Endothelial cell of umbilical vein (primary cell): ENCODE measurements at places on chromosomes 2 and 18. TPM values are rescaled to one million over a fixed set of nuclear protein-coding genes. Genes with fewer than 3 reads are reported as not detected.
A peak's percentile ranks its signal among the peaks of the same experiment; 100 is the strongest.

DNA sequence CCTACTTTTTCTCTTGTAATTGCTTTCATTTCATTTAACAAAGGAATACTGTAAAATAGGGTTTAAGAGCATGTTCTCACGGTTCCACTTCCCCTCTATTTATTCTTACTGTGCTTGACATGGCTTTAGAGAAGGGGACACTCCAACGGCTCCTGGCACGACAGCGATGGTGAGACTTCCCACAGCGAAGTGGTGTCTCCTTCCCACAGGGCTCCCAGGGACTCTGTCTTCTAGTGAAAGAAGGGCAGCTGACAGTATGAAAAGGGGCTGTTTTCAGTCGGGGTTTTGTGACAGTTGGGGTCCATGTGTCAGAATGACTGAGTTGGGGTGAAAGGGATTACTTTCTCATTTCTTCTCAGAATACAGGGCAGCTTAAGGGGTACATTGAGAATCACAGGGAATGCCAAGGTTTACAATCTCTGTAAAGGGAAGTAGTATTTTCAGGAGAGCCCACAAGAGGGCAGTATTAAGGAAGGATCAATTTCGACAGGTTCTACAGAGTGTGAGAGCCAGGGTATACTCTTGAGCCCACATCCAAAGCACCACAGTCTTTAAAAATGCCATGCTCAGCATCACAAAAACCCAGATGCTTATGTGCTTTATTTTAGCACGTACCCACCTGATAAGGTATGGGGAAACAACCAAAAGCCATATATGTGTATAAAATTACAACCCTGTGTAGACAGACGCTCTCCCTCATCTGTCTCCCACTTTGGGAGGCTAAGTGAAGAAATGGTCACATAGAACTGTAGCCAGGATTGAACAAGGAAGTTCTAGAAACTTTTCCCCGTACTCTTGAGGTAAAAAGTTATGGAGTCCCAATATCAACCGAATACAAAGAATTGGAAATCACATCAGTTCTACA is 31.3 kb upstream of the RAPGEF4 start:
- no peak overlapping the region for H3K4me3 ChIP-seq
- H3K27me3 ChIP-seq, result no peaks in the 10 kb centered on the region
- DNase-seq, result peak; percentile 34

DNA sequence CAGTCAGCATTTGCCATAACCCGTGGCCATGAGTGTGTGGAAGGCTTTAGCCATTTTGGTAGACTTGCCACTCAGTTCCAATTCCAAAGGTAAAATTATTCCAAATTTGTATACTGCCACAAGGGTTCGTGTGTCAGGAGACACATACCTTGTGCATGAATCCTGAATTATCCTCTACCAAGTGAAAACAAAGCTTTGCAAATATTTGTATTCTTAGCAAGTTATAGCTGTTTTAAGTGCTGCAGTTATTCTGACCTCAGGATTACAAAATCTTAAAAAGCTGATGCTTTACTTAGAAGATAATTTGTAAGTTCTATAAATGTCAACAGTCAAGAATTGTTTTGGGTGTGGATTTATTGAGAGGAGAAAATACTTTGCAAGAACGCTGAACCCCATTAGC is 100.6 kb downstream of the ANTXR1 start:
- no peaks in the 10 kb centered on the region for H3K4me1 ChIP-seq
- no peak overlapping the region for H3K4me3 ChIP-seq
- H3K27ac ChIP-seq, result no peak overlapping the region
- H3K27me3 ChIP-seq, result no peaks in the 10 kb centered on the region
- no peak for DNase-seq

- no peak overlapping the region for H3K27ac ChIP-seq
- H3K36me3 ChIP-seq, result no peaks in the 10 kb centered on the region
- H3K4me1 ChIP-seq, result no peaks in the 10 kb centered on the region
- no peaks in the 10 kb centered on the region for H3K27me3 ChIP-seq
- no peak overlapping the region for H3K4me3 ChIP-seq
- DNase-seq, result no peak
Measured at GRCh38 chr18:45136381-45137086, 455.8 kb downstream of the SETBP1 start.

- H3K4me3 ChIP-seq, result no peak overlapping the region
- H3K36me3 ChIP-seq, result no peaks in the 10 kb centered on the region
- H3K4me1 ChIP-seq, result no peaks in the 10 kb centered on the region
- DNase-seq, result no peak
- no peak overlapping the region for H3K27ac ChIP-seq
Measured at GRCh38 chr2:25386971-25387875, 45.5 kb upstream of the DNMT3A start.

SLC14A1 gene
- total RNA-seq, result not detected in 2 replicates

PAIP2B gene
- total RNA-seq, result 0.58 and 0.62 TPM in 2 replicates

CRACDL gene
- total RNA-seq, result 3.8 and 6.3 TPM in 2 replicates

- peaks cover 9% of the 10 kb centered on the region for H3K4me1 ChIP-seq
- H3K27me3 ChIP-seq, result no peaks in the 10 kb centered on the region
- no peaks in the 10 kb centered on the region for H3K36me3 ChIP-seq
- H3K27ac ChIP-seq, result no peak overlapping the region
Measured at GRCh38 chr2:233244818-233245217, 6.7 kb upstream of the ATG16L1 start.

DNA sequence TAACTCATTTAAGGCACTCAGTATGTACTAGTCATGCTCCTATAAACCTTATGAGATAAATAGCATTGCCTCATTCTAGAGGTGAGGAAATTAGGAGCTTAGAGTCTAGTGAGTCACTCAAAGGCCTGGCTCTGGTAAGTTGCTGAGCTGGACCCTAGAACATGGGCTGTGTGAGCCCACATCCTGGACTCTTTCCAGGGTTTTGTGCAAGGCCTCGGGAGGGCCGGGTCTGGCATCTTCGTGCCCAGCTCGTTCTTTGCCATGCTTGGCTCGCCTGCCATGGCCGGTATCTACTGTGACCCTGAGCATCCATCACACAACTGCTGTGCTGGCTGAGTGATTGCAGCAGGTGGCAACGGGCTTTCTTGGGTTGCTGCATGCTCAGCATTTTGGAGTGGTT is 168.0 kb downstream of the LPIN1 start:
- DNase-seq, result no peak
- no peak overlapping the region for H3K4me3 ChIP-seq
- H3K27me3 ChIP-seq, result no peaks in the 10 kb centered on the region
- no peaks in the 10 kb centered on the region for H3K36me3 ChIP-seq

GRCh38 chr2:152037743-152038435 is 61.0 kb downstream of the CACNB4 start:
- H3K27me3 ChIP-seq, result peaks cover 4% of the 10 kb centered on the region
- no peak overlapping the region for H3K27ac ChIP-seq
- H3K4me1 ChIP-seq, result peaks cover 3% of the 10 kb centered on the region
- H3K4me3 ChIP-seq, result no peak overlapping the region

SPP2 gene
- total RNA-seq, result not detected in 2 replicates

GRCh38 chr2:177265824-177266817 is 1.6 kb upstream of the NFE2L2 start:
- H3K27ac ChIP-seq, result peak overlapping the region; percentile 94
- DNase-seq, result peak; percentile 43
- H3K27me3 ChIP-seq, result no peaks in the 10 kb centered on the region
- peak overlapping the region; percentile 98 for H3K4me3 ChIP-seq
- H3K36me3 ChIP-seq, result no peaks in the 10 kb centered on the region
- H3K4me1 ChIP-seq, result peaks cover 21% of the 10 kb centered on the region

ABCB11 gene
- 0.44 and 0.58 TPM in 2 replicates for total RNA-seq
